NCI-H2171 (cell line): ENCODE measurements at places on chromosomes 4 and X.
A peak's percentile ranks its signal among the peaks of the same experiment; 100 is the strongest.

DNA sequence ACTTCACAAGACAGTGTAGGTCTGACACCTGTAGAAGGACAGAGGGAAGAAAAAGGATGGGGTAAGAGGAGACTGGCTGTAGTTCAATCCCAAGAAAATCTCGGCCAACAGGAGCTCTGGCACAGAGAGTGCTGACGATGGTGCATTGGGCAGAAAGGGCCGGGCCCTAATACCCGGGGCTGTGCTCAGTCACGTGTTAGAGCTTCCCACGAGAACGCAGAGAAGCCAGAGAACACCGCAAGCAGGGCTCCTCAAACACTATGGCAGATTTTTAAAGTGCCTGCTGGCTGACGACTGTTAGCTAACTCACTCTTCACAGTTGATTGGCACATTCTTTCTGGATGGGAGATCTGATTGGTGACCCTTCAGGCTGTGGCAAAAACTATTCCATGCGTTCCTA is 35.5 kb downstream of the EREG start:
- no peak for DNase-seq

DNA sequence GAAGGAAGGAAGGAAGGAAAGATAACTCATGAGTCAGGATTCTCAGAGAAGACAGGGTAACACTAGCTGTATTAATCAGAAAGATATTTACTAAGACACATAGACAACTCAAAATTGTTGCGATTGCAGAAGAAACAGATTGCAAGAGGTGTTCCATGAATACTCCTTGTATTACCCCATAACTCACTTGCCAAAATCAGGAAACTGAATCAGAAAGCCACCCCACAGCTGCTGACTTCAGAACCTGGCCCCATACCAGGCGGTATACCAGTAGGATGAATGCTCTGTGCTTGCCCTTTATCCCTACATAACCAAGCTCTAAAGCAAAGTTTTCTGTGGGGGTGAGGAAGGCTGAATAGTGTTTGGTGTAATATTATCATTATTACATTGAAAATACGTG is 468.5 kb downstream of the IQCM start:
- no peak for DNase-seq

DNA sequence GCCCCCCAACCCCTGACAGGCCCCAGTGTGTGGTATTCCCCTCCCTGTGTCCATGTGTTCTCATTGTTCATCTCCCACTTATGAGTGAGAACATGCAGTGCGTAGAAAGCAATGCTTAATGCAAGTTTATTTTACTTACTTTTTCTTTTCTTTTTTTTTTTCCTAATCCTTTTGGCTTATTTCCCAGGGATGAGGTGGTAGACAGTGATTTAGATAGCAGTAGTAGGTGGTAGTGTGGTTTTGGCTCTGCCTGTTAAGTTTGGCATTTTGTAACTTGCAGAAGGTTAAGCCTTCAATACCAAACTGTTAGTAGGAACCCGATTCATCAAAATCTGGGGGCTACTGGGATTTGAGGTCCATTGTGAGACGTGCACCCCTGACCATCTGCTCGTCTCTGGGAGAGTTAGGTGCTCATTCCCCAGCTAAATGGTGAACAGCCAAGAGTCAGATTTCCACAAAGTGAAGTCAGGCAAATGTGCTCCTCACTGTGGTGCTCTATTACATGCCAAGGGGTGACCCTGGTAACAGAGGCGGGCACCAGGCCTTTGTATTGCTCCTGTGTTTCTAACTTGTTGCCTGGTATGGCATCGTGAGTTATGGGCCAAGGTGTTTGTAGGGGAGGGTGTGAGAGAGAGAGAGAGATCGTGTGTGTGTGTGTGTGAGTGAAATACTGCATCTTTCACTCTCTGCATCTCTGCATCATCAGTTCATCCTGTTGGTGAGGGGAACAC is 70.3 kb downstream of the PHOX2B start:
- no peak for DNase-seq

DNA sequence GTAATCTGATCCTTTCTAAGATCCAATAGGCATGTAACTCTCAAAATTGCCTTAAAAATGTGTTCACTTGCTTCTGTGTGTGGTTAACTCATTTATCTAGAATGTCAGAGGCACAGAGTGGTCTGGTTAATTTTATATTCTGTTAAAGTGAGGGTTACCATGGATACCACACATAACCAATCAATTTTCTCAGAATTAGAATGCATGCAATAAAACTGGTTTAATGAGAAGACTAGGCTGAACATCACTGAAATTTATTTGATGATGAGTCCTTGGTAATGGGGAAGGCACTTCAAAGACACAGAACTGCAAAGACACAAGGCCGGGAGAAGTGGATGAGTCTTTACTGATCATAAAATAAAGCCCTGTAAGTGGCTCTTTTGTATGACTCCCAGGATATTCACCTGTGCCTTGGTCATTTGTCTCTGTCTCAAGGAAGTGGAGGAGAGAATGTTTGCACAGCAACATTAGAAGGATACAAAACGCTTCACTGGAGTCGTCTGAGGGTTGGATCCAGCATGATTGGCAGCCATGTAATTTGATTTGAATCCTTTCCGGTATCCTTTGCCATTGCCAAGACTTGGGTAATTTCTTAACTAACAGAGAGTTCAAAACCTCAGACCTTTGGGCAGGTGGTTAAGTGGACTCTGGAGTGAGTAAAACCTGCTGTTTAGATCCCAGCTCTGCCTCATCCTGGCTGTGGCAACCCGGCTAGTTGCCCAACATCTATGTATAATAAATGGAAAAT is 94.0 kb upstream of the RBPJ start:
- DNase-seq: no peak

DNA sequence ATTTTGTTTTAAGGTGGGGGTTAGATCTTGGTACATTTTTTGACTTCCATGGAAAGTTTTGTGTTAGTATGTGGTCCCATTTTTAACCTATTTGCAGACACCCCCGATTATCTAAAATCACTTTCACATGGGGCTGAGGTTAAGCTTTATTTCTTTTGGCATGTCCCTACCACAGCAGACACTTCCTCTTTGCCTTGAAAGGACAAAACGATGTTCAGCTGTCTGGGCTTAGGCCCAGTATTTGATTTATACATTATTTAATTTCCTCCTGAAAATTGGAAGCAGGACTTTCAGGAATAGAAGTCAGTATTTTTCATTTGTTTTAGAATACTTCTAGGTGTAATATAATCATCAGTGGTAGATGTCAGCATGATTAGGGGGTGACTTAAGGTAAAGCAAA is 112.4 kb upstream of the SPRY1 start:
- no peak for DNase-seq

DNA sequence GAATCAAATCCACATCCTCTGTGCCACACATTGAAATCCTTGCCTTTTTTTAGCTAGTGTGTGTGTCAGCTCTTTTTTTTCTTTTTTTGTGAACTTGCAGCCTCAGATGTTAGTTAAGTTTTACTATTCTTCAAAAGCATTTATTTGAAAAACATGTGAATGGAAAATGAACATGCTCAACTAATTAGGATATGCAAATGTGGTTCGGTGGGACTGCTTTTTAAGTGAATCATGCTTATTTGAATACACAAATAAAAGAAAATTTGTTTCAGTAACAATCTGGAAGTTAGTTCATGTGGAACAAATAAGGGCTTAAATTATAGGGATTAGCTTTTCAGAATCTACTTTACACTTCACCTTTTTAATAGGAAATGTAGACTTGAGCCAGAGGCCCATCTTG is 751.5 kb upstream of the FAM241A start:
- DNase-seq: no peak

- no peak for DNase-seq
Observed at GRCh38 chrX:120759685-120760084, 116.0 kb downstream of the CT47B1 start.

- DNase-seq: no peak
Observed at GRCh38 chr4:169107528-169107927, 97.5 kb upstream of the CBR4 start.

DNA sequence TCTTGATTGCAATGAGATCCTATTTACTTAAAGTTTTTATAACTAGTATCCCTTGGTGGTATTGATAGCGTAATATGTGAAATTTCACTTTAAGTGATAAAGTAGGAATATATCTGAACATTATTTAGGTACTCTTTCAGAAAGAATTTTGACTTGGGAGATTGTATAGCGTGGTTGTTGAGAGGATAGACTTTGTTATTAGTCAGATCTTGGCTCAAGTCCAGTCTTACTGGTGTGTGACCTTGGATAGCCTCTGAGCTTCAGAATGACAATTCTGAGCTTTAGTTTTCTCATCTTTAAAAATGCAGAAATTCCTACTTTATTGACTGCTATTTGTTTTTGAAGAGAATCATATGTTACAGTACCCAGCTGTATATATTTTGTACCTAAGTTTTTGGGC is 32.6 kb downstream of the DCK start:
- DNase-seq: no peak

DNA sequence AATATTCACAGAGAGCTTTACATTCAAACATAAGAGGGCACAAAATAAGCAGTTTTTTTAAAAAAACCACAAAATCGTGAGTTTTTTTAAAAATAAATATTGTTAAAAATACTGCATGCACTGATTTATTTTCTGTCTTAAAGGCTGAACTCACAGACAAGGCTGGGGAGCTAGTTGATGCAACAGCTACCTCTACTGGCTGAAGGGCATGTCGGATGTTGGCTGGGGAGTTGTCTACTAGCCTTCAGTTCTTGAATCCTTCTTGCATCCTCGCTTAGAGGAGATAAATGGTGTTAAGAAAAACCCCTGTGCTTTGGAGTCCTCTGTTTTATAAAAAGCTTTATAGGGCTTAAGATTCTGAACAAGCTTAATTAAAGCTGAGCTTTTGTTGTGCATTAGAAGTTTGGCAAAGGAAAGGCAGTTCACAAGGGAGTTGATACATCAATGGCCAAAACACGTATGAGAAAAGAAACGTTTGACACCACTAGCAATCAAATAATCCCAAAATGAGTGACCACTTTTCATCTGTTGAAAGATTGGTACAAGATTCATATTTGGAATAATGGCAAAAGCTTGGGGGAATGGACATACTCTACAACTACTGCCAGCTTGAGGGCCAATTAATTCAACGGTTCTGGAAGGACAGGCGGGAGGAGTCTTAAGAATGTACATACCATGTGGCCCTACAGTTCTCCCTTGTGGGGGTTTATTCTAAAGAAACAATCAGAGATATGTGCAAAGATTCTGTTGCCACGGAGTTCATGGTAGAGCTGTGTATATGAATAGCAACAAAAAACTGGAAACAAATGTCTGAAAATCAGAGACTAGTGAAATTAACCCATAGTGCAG is 94.7 kb downstream of the SEL1L3 start:
- peak; percentile 1 for DNase-seq

- DNase-seq: peak; percentile 4
Observed at GRCh38 chrX:71282514-71283402, 677 bp upstream of the NONO start.

DNA sequence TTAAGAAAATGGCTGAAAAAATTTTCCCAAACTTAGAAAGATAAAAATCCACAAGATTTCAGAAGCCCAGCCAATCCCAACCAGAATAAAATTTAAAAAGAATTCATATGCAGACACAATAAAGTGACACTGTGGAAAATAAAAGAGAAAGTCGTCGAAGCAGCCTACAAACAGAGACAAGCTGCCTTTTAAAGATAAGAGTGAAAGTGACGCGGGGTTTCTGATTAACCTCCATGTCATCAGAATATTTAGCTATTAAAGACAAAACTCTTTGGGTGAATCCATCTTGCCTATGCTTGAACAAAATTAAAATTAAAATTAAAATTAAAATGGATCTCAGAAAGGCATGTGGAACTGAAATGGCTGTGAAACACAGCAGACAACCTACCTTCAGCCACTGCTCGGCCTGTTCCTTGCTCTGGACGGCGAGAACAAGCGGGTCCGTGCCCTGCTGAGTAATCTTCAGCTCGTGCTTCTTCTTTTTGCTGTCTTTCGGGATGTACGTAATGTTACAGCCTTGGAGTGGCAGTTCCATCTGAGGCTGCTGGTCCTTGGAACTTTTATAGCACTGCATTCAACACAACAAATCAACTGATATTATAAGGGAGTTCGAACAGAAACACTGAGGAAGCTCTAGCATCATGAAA is 101.4 kb downstream of the AFAP1 start:
- DNase-seq: no peak

- no peak for DNase-seq
Observed at GRCh38 chrX:48466696-48467095, 3.4 kb downstream of the SLC38A5 start.

DNA sequence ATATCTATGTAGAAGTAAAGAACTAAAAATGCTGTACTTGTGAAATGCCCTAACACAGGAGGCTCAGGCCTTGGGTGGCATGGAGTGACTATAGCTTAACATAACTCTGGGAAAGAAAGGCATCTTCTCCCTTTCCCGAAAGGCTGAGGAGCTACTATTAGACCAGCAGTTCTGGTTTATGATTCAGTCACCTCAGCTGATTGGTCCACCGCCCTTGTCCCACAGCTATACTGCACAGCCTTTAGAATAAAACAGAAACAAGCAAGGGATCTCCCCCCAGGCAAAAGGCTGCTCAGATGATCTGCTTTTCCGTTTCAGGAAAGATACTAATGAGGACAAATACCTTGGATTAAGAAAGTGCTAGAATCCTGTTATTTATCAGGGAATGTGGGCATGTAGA is 171.3 kb downstream of the SNCA start:
- DNase-seq: no peak

- no peak for DNase-seq
Observed at GRCh38 chr4:6701371-6701770, 7.7 kb downstream of the S100P start.

DNA sequence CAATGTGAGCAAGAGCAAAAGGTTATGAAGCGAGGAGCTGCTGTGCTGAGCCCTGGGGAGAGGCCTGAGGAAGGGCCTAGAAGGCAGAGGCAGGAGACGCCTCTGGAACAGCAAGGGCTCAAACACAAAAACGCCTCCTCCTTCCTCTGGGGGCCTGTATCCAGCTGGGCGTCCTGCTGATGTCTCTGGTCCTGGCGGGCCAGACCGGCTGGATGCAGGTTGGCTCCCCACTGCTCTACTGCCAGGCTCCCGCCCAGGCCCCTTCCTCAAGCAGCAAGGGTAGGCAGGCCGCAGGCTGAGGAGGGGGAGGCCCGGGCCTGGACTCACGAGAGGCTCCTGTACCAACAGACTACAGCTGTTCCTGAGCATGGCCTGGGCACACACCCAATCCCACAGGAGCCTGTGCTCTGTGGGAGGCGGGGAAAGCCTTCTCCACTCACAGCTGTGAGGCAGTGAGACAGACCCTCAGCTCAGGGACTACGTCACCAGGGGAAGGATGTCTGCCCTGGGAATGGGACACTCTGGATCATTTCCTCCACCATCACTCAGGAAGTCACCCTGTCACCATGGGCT is 2.3 kb downstream of the HAUS7 start:
- DNase-seq: no peak

- DNase-seq: no peak
Observed at GRCh38 chrX:24478509-24478908, 13.4 kb downstream of the PDK3 start.

GRCh38 chr4:101140228-101140627 is 207.1 kb downstream of the PPP3CA start:
- DNase-seq: no peak

DNA sequence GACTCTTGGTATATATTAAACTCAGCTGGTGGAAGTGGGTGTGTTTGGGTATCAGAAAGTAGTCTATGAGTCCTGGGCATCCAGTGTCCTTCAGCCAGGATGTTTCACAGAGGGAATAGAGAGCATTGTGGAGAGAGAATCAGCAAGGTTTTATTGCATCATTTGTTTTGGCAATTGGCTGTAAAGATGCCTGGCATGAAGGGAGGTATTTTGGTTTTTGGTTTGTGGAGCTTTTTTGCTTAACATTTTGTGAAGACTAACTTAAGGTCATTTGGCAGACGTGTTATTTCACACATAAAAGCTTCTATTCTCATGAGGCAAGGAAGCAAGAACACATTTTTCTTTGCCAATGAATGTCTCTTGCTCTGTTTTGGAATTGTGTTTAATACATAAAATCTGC is 71.1 kb downstream of the DCLK2 start:
- DNase-seq: no peak

- no peak for DNase-seq
Observed at GRCh38 chr4:139900964-139901376, 235.4 kb downstream of the MGST2 start.
